CD4-positive, alpha-beta memory T cell (primary cell): ENCODE measurements at places on chromosomes 2 and 18. TPM values are rescaled to one million over a fixed set of nuclear protein-coding genes. Genes with fewer than 3 reads are reported as not detected.

GRCh38 chr18:54147439-54147838 is 77.0 kb downstream of the MBD2 start:
- H3K27me3 ChIP-seq: no peaks in the 10 kb centered on the region
- H3K4me1 ChIP-seq: no peaks in the 10 kb centered on the region
- H3K4me3 ChIP-seq: no peak overlapping the region
- no peak for DNase-seq
- H3K36me3 ChIP-seq: no peaks in the 10 kb centered on the region

- no peak for DNase-seq
- no peak overlapping the region for H3K4me3 ChIP-seq
- H3K27me3 ChIP-seq: no peaks in the 10 kb centered on the region
- H3K36me3 ChIP-seq: no peaks in the 10 kb centered on the region
- no peaks in the 10 kb centered on the region for H3K4me1 ChIP-seq
These were observed 95.9 kb downstream of the GFPT1 start for GRCh38 chr2:69291004-69291650.

DNA sequence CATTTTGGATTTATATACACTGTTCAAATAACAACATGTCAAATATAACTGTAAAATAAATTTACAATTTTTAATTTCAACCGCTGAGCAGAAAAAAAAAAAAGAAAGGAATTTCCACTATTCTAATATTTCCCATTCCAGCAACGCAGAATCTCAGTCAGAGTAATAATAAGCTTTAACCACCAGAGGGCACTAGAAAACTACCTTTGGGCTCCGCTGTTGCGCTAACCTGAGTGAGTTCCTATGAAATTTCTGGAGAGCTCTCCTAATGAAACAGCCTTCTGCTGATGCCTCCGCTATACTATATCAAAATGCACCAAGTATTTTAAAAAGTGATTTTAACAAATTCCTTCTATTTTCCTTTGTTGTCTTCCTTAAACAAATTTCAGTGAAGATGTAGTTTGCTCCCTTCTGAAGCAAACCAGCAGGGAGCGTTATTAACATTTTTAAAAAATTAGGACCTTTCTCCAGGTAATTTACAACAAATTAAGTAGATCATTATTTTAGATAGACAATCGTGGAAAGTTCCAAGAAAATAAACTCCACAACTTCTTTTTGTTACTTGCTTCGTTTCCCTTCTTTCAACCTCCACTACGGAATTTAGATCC is 23.0 kb downstream of the ERMN start:
- peak; percentile 63 for DNase-seq
- no peaks in the 10 kb centered on the region for H3K27me3 ChIP-seq
- no peaks in the 10 kb centered on the region for H3K4me1 ChIP-seq
- H3K36me3 ChIP-seq: no peaks in the 10 kb centered on the region
- no peak overlapping the region for H3K27ac ChIP-seq

- no peaks in the 10 kb centered on the region for H3K36me3 ChIP-seq
- no peaks in the 10 kb centered on the region for H3K4me1 ChIP-seq
- no peak overlapping the region for H3K4me3 ChIP-seq
These were observed 217.1 kb downstream of the MREG start for GRCh38 chr2:215796140-215796855.

DNA sequence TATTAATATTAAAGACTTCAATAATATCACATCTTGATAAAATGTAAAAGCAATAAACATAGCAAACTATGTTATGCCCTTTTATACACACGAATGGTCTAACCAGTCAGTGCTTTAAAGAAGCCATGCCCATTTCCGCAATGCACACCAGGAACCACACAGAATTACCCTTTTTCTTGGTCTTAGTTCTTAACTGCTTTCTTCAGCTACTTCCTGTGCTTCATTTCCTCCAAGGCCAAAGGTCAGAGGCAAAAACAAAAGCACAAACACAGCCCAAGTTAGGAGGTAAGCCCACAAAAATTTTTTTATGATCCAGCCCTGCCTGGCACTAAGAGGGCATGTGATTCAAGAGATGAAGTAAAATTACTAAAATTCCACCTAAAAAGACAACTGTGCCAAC is 267.2 kb downstream of the FBXO15 start:
- no peak overlapping the region for H3K27ac ChIP-seq
- H3K4me3 ChIP-seq: no peak overlapping the region
- no peaks in the 10 kb centered on the region for H3K27me3 ChIP-seq
- no peaks in the 10 kb centered on the region for H3K4me1 ChIP-seq

GRCh38 chr18:57542812-57543427 is 43.6 kb downstream of the FECH start:
- no peaks in the 10 kb centered on the region for H3K36me3 ChIP-seq
- H3K27me3 ChIP-seq: no peaks in the 10 kb centered on the region
- H3K27ac ChIP-seq: no peak overlapping the region
- DNase-seq: no peak

CLEC4F gene
- not detected for total RNA-seq

PLGLB2 gene
- total RNA-seq: 6.9 TPM

TLX2 gene
- total RNA-seq: 0.52 TPM

DNAJC27 gene
- 14.2 TPM for total RNA-seq
